ENCODE measurements at places on chromosomes 1 and 21. TPM values are rescaled to one million over a fixed set of nuclear protein-coding genes. Genes with fewer than 3 reads are reported as not detected.

C1orf210 gene
- 21.7 TPM for total RNA-seq

RHD gene
- total RNA-seq: not detected

LINGO4 gene
- total RNA-seq: 0.59 TPM

GSTM1 gene
- not detected for total RNA-seq

C8B gene
- not detected for total RNA-seq

NBPF9 gene
- total RNA-seq: 11.4 TPM

PLA2G2D gene
- total RNA-seq: not detected

CCSAP gene
- 5.5 TPM for total RNA-seq

A3GALT2 gene
- total RNA-seq: 0.46 TPM

KRTAP20-2 gene
- not detected for total RNA-seq

ESRRG gene
- 4.1 TPM for total RNA-seq

S100A12 gene
- total RNA-seq: not detected

KLF17 gene
- not detected for total RNA-seq
